Stimulated activated CD4-positive, alpha-beta T cell treated with anti-CD3 and anti-CD28 coated beads, Interleukin-1b, Interleukin-23, amount 100 ng/mL, for 24 hours (primary cell): ENCODE measurements at places on chromosomes 2 and 18.

DNA sequence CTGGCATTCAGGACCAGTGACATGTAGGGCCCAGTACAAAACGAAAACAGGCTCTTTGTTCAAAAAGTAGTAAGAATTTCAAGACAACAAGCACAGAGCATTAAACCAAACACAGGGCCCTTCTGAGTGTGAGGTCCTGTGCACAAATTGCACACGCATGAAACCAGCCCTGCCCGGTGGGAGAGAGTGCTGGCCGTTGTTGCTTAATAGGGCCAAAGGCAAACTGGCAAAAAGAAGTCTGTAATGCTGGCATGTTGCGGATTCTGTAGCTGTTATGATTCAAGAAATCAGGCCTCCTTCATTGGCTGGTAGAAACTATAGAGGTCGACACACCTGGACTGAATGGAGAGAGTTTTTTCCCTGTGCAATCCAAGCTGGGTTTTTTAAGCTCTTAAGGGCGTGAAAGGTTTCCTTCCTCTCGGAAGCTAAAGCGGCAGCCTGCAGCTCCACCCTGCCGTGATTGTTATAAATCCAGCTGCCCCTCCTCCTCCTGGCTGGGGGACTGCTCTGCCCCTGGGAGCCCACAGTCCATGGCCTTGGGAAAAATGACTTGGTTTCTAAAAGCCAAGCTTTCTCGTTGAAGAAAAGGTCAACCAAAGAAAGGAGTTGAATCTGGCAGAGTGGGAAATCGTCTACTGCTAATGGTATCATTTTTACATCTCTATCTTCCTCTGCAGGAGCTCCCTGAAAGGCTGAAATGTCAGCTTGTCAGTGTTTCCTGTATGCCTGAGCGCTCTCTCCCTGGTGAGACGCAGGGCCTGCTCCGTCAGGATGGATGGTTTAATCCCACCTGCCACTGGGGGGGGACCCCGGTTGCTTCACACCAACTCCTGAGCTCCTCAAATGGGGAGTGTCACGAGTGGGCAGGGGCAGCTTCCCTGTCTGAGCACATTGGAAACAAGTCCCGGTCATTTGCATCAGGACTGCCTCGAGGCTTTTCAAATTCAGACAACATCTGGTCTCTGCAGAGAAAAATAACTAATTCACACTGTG, 143.6 kb downstream of the ALPK2 start:
- no peak for DNase-seq

- no peak for DNase-seq
Measured at GRCh38 chr2:231680285-231680991, 27.9 kb upstream of the PTMA start.

GRCh38 chr2:173881886-173882285, 83.3 kb downstream of the SP3 start:
- DNase-seq, result no peak

DNA sequence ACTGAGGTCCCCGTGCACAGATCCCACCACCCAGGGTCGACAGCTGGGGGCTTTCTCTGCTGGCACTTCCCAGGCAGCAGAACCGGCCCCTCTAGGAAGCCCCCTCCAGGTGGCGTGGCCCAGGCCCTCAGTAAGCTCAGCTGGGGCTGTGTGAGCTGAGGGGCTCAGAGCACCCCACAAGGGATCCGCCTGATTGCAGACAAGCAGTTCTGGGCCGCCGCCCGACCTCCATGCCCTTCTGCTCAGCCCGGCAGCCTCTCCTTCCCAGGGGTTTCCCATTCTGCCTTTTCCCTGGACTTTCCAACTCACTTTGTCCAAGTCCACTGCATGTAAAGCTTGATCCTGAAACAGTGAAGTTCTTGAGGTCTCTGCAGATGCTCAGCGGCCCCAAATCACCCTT, 76.4 kb downstream of the NFATC1 start:
- DNase-seq, result no peak

GRCh38 chr18:11751341-11752115, 62.5 kb downstream of the GNAL start:
- DNase-seq, result no peak

GRCh38 chr2:176094349-176094748, 1.8 kb downstream of the HOXD13 start:
- DNase-seq, result no peak

DNA sequence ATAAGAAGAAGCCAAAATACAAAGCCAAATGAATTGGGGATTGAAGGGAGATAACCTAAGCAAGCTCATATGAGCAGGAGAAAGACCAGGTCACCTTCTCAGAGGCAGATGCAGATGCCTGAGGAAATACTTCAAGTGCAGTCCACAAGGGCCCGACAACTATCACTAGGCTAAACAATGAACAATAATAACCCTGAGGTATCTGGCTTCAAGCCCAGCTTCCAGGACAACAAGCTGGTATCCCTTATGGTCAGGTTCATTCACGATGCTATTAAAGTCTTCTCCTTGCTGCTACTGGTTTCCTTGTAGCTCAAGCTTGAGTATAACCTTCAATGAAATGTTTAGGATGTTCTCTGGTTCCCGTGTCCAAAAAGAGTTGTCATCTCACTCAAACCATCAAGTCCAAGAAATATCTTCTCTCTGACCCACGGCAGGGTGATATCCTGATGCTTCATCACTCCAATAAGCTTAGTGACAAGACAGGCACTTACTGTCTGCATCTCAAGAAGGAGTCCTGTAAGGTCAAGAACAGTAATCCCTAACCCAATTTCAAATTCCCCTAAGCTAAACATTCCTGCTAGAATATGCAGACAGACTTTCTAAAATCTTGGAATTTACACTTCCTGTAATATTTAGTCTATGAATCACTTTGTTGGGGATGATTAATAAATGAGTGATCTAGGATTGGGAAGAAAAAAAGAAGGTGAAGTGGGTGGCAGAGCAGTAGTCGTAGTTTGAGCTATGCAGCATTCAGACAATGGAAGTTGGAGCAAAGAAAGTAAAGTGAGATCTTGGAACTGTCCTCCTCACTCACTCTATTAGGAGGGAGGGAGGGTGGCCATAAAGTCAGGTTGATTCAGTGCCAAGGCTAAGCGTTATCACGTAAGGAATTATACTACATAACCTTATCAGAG, 33.1 kb downstream of the CHN1 start:
- no peak for DNase-seq

DNA sequence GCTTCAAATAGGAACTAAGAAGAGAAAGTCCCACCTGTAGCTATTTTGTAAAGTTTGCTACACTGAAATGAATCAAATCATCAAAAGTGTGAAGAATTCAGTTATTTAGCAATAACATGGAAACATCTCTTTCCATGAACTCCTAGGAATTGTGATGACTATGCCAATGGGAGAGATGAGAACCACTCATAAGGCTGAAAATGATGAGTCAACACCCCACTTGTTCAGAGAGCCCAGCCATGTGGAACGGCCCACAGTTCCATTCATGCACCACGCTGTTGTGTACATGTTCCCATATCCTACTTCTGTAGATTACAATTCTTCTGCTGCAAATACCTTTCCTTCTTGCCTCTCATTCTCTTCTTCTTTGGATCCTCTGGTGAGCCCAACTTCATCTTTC, 645.5 kb upstream of the ID2 start:
- DNase-seq, result no peak

DNA sequence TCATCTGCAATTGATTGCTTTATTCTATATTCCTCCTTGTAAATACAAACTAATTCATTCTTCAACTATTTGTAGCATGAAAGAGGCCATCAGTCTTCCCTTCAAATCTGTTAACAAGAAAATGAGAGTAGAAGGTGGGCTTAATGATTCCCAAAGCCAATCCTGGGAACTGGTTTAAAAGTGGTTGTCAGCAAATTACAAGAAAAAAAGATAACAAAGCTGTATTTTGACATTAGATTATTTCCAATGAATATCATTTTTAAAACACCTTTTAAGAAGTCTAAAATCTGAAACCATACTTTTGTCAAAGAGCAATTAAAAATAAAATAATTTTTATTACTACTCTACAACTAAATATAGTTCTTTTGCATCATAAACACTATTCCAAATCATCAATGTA, 139.2 kb downstream of the DYM start:
- DNase-seq, result no peak

GRCh38 chr2:202034249-202035088, 814 bp downstream of the FZD7 start:
- no peak for DNase-seq

- no peak for DNase-seq
Measured at GRCh38 chr2:51093016-51093415, 61.1 kb upstream of the NRXN1 start.

GRCh38 chr2:80364524-80365212, 60.1 kb upstream of the LRRTM1 start:
- no peak for DNase-seq

GRCh38 chr18:50194631-50195532, at the start of gene MYO5B:
Gene MYO5B, minus strand, starts transcription at chr18:50195147. Its CDS starts 354 bp downstream, at chr18:50194793.
- DNase-seq, result no peak

DNA sequence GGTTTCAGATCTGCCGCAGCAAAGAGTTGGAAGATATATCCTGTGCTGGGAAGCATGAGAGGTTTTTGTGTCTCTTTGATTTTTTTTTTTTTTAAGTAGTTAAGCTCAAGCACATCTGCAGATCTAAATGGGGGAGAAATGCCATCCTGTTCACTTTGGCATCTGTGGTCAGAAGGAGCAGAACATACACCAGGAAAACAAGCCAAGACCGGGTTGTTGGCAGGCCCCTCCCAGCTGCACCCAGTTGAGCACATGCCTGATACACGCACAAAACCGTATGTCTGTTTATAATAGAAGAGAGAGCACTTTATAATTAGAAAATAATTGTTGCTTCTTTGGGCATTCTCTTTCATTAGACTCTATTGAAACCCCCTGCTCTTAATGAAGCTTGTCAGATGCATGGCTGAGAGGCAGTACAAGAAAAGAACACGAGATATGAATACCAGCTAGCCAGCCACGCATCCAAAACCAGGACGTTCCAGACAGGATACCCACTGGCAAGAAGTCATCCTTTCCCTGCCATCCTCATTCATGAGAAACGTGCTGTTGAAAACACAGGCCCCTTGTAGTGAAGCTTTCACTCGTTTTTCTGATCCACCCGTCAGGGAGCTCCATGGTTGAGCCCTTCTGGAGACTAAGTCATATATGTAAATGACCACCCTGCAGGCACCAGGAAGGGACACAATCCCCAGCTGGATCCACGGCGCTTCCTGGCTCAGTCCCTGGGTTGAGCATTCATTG, 152.2 kb downstream of the ALPK2 start:
- no peak for DNase-seq

GRCh38 chr2:241951920-241952319, 82.4 kb downstream of the RTP5 start:
- DNase-seq, result no peak

DNA sequence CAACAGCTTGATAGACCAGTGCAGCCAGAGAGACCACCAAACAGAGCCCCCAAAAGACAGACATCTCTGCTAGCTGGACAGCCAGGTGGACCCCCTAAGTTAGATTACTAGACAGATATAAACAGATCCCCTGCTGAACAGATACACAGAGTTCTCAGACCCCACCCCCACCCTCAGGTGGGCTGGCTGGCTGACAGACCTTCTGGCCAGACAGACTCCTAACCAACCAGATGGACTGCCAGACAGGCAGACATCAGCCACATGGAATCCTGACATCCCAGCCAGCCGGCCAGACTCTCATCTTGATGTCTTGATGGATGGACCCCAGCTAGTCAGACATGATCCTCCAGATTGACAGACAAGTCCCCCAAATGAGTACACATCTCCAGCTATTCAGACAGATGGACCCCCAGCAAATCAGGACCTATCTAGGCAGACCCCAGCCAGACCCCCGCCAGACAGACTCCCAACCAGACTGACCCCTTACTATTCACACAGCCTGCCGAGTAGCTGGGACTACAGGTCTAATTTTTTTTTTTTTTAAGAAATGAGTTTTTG, 18.0 kb downstream of the PTPN18 start:
- no peak for DNase-seq

DNA sequence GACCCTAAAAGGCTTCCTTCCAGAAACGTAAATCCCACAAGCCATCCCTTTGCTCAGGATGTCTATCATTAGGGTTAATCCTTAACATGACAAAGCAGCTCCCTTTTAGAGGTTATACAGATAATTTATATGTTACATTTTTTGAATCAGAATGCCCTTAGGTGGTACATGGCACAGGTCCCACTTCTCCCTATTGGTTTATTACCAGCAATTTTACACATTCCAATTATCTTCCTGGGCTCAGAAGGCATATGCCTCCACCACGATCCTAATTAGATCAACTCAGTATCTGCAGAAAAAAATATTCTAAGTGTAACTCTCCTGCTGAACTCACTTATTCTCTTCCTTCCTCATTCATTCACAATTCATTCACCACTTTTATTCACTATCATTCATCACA, 507.0 kb upstream of the MAP2 start:
- DNase-seq, result no peak

- no peak for DNase-seq
Measured at GRCh38 chr2:85917887-85918795, 29.4 kb upstream of the ST3GAL5 start.

DNA sequence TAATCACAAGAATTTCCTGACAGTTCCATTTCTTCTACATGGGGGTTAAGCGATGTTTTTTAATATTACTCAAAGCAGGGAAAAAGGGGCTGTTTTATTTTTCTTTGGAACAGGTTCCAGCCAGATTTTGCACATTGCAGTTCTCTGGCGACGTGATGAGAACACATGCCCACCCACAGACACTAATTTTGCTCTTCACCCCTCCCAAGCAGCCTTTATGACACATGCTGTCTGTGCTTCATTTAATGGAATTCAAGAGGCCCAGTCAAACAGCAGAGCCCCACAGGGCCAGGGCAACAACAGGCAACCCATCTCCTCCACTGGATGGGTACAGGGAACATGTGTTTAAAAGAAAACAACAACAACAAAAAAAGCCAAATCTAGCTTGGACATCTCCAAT, 70.8 kb downstream of the SPRED2 start:
- DNase-seq, result no peak

DNA sequence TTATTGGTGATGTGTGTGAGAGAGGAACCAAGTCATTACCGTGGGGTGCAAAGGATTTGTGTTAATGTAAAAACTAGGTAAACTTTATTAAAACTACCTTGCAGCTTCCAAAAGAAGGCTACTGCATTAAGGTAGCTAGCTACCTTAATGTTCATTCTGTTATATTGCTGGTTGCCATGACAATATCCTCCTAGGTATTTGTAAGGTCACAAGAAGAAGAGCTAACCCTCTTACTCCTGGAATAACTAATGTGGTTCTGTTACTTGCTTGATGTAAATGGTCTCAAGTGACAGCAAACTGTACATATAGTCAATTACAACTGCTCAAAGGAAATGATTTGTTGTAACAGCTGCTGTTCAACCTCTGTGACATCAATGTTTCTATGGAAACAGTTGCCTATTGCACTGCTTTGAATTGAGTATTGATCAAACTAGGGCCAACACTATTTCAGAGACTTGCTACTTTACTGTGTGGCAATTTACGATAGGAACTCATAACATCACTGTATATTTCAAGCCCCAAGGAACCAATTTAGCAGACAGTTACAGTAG, 319.8 kb upstream of the HNRNPA3 start:
- no peak for DNase-seq
